ENCODE measurements at places on chromosomes 12 and 14.
A peak's percentile ranks its signal among the peaks of the same experiment; 100 is the strongest.

DNA sequence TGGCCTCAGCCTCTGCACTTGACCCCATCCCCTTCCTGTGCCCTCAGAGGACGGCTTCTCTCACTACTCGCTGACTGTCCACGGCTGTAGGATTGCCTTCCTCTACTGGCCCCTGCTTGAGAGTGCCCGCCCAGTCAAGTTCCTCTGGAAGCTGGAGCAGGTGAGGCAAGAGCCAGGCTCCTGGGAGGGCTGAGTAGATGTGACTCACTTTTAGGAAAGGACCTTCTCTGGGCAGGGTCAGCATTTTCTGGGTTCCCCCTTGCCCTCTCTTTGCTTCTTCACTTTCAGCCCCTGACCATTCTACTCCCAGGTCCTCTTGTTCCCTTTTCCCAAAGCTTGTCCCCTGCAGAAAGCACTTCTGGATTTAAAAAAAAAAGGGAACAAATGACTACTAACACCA, 7.7 kb downstream of the CLSTN3 start:
- DNase-seq = no peak

DNA sequence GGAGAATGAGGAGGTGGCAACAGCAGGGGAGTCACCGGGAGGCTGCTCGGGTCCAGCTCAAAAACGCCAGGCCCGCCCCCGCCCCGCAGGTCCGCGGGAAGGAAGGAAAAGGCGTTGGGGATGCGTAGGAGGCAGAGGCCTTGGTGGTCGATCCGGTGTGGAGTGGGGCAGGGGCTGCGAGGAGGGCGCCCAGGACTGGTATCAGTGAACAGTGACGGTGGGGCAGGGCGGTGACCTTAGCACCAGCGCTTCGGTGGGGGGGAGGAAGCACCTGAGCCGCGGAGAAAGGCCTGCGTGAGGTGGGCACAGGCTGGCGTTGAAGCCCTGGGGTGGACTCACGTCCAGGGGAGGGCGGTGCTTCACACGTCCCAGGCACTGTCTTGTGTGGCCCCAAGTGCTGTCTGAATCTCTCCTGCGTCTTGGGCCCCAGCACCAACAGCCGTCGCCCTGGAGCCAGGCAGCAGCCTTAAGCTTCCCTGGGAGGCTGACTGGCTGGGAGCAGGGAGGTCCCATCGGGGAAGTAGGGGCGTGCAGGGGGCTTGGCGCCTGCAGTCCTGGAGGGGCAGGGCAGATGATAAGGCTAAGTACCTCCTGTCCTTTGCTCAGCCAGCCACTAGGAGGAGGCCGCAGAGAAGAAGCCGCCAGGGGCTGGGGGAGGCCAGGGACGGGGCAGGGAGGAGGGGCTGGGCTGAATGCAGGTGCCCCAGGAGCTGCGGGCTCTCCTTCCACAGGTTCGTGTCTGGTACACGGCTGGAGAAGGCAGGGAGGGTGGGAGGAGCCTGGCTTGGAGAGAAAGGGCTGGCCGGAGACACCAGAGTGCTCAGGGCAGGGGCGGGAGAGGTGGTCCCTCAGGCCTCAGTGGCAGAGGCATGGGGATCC, 26.5 kb downstream of the ZBTB42 start:
- peak; percentile 39 for DNase-seq

DNA sequence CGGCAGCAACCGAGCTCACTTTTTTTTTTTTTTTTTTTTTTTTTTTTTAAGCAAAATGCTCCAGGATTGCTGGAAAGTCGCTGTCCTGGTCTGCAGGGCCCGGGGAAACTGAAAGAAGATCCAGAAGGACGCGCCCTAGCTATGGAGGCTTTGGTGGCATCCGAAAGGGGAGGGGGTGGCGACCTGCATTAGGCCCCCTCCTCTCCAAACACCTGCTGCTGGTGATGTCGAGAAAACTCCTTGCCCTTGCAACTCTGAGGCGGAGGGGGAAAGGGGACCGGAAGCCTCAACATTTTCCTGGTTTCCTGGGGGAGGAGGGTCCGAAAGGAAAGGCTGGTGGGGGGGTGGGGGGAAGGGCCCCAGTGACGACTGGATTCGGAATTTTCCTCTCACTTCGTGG, 421.1 kb downstream of the VRK1 start:
- no peak for DNase-seq

GRCh38 chr12:55719371-55719770, 822 bp upstream of the RDH5 start:
- DNase-seq = no peak

GRCh38 chr12:34606749-34607519, 584.6 kb downstream of the ALG10 start:
- no peak for DNase-seq

DNA sequence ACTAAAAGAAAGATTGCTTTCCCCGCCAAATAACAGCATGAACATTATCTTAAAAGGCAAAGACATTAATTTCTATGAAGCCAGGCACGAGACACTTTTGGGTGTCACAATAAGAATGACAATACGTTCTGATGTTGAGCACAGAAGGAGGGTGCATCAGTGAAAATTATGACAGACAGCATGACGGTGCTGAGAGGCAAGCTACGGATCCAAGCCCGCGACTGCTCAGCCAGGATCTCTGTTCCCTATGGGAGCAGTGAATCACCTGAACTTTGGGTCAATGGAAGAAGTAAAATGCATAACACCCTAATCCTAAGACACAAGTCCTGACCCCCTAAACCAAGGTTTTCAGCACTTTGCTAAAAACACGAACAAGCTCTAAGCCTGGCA, 51.7 kb downstream of the SLC25A47 start:
- DNase-seq = no peak

DNA sequence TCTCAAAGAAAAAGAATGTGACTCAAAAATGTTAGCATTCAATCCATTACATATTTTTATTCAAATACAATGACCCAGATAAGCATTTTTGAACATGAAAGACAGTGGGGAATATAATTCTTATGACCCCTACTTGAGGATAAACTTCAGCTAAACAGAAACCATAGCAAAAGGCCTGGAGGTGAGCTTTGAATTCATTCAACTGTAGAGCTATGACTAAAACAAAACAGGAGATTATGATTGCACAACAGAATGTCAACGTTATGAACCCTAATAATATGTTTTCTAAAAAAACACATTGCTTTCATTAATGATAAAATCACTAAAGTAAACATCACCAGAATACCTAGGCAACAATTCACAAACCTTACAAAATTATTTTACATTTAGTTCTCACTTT, 27.8 kb downstream of the EFCAB11 start:
- no peak for DNase-seq
